ENCODE measurements at places on chromosomes 5 and 9.

DNA sequence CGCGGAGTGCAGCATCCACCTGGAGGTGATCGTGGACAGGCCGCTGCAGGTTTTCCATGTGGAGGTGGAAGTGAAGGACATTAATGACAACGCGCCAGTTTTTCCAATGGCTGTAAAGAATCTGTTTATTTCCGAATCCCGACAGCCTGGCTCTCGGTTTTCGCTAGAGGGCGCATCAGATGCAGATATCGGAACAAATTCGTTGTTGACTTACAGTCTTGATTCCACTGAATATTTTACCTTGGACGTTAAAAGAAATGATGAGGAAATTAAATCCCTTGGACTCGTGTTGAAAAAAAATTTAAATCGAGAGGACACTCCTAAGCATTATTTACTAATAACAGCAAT lies 611 bp downstream of the PCDHA3 start:
- DNase-seq, result no peak

DNA sequence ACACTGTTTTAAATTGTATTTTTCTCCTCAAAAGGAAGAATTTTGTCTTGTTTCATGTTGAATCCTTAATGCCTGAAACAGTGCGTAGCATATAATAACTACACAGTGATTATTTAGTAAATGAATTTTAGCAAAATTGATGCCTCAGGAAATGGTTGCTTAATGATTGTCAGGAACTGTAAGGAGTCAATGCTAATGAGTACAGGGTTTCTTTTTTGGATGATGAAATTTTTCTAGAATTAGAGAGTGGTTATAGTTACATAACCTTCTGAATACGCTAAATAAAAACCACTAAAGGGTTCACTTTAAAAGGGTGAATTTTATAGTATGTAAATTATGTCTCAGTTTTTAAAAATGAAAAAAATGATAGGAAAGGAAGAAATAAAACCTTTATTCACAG lies 14.9 kb downstream of the FAM151B start:
- DNase-seq, result no peak

DNA sequence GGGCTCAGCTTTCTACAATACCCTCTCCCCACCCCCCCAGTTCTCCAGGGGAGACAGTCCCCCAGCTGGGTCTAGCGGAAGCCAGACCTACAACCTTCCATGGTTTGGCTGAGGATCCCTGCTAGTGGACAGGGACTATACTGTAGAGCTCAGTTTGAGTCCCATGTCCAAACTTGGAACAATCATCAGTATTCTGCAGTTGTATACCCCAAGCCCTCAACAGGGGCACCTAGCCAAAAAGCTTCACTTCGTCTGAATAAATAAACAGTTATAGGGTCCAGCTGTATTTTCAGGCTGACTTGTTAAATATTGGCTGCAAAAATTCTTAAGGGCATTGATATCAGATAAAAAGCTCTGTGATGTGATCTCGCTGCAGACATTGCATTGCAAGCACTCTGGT lies 15.4 kb upstream of the C9 start:
- no peak for DNase-seq

DNA sequence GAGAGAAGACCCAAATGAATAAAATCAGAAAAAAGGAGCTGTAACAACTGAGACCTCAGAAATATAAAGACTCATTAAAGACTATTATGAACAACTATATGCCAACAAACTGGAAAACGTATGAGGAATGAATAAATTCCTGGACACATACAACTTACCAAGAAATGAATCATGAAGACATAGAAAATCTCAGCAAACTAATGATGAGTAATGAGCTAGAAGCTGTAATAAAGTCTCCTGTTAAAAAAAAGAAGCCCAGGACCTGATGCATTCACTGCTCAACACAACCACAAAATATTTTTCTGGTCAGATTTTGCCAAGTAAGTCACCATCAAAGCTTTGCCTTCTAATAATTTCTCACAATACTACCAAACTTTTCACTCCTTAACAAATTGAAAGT lies 666.7 kb downstream of the LRRC70 start:
- no peak for DNase-seq

- DNase-seq, result no peak
Observed at GRCh38 chr5:68200288-68200687, 15.3 kb upstream of the PIK3R1 start.

DNA sequence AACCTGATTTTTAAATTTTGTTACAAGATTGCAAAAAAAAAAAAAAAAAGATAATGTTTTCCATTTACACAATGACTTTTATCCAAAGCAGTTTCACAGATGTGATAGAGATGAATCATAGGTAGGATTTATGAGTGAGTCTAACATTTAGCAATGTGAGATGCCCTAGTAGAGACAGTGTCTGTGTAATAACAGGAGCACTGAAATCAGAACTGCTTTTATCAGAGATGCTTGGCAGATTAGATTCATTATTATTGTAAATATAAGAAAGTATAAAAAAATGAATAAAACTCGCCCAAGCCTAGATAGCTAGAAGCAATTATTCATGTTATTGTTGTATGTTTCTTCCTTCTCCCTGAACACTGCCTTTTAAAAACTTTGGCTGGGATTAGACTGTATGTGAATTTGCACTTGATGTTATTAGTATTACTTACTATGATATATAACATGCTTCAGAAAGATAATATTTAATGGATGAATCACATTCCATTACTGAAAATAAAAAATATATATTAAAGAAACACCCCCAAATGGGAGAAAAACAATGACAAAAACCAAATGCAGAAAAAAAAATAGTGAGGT lies 567.3 kb upstream of the KLF4 start:
- no peak for DNase-seq

- DNase-seq, result no peak
Observed at GRCh38 chr9:77632652-77633051, 15.5 kb downstream of the GNA14 start.

- no peak for DNase-seq
Observed at GRCh38 chr5:91296674-91297143, 86.4 kb downstream of the ARRDC3 start.

GRCh38 chr5:178177569-178177968 lies 9.6 kb downstream of the GMCL2 start:
- DNase-seq, result no peak

DNA sequence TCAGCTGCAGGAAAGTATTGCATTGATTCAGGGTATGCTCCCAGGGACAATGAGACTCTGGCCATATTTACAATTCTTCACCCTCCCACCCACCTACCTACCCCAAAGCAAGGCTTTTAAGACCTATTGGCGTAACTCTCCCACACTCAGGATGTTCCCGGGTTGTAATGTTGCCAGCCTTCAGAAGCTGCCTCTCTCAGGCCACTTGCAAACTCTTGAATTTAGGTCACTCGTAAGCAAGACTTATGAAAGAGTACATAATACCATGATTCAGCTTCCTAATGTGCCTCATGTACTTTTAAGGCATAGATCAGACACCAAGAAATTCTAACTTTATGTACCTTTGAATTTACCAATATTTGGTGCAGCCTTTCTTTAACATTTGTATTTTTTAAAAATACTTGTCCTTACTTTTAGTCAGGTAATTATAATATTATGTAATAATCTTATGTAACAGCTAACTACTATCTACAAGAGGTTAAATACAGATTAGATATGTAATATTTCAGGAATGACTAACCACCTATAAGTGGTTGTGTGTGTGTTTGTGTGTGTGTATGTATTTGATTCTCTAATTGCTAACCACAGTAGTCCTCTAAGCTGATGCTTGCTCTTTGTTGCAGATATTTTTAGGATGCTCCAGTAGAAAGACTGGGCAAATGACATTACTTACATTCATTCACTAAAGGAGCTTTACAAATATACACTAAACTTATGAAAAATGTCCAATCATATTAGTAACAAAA lies 630.5 kb upstream of the MEF2C start:
- no peak for DNase-seq

DNA sequence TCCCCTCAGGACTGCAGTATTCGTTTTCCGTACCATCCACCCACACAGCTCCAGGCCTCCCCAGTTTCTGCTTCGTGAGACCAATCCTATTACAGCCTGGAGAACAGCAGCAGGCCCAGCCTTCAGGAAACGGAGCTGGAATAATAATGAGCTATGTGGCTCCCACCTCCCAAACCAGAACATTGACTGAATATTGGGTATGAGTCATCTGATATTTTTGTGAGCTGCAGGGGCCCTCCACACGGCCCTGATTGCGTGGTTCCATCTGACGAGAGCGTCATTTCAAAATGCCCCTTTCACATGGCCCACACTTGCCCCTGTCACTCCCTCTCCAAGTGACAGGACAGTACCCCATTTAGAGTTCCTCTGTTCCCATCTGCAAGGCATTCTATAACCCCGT lies 192.0 kb downstream of the BRINP1 start:
- DNase-seq, result no peak

DNA sequence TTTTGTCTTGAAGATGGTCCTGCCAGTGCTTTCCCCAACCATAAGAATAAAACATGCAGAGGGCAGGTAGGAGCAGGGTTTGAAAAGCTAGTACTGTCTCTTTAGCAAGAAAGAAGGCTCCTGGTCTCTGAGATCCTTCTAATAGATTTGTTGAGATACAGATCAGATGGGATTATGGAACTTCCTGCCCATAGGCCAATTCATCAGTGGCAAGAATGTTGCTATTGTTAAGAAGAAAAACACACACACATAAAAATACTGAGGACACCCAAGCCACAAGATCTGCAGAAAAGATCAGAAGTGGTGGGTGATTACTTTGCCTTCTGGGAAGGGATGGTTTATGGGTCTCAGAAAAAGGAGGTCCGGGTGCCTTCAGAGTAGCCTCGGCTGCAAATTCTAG lies 59.8 kb downstream of the TNC start:
- DNase-seq, result no peak

GRCh38 chr5:79697222-79698170 lies 7.9 kb downstream of the CMYA5 start:
- DNase-seq, result no peak

GRCh38 chr9:86079421-86079831 lies 19.9 kb downstream of the GOLM1 start:
- no peak for DNase-seq

DNA sequence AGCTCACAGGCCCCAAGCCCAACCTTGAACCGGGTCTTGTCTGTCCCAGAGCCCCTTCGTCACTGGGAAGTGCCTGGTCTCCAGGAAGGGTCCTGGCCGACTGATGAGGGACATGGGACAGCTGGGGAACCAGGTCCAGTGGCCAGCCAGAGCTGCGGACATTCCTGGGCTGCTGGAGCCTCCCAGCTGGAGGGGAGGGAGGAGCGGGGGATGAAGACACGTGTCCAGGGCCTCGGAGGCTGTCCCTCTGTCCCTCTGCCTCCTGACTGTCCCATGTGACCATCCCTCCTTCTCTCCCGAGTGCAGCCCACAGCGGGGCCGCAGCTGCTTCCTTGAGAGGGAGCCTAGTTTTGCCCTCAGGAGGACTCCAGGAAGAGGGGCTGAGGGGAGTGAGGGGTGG lies 41.7 kb upstream of the UBAC1 start:
- no peak for DNase-seq

DNA sequence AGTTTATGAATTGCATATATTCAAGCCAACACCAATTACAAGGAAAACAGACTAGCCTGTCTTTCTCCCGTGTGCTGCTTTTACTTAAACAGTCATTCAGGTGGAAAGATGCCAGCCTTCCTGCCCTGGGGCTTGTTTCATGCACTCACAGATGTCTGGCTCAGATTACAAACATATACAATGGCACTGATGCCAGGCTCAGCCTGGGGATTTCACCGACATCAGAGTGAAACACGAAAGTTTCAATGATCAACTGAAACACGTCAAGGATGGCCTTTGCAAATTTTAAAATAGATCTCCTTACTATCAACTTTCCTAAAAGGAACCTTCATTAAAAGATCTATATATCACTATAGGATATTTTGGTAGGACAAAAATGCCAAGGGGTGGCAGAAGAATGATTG lies 1576.5 kb downstream of the EFNA5 start:
- DNase-seq, result no peak

GRCh38 chr5:137648361-137648760 lies 87.5 kb downstream of the KLHL3 start:
- DNase-seq, result no peak

DNA sequence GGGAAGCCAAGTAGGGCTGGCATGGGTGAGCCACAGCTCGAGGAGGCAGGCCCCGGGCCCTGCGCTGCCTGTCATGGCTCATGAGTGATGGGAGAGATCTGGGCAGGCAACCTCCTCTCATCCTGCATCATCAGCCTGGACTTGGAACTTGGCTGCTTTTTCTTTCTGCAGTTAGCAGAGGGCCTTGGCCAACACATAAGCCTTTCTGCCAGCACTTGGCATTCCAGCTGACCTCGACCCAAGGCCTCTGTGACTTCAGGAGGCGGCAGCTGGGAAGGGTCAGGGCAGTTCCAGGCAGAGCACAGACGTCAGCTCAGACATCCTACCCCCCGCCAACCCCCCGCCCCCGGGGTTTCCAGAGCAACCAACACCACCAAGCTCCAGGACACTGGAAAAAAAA lies 7.6 kb downstream of the S1PR3 start:
- no peak for DNase-seq

DNA sequence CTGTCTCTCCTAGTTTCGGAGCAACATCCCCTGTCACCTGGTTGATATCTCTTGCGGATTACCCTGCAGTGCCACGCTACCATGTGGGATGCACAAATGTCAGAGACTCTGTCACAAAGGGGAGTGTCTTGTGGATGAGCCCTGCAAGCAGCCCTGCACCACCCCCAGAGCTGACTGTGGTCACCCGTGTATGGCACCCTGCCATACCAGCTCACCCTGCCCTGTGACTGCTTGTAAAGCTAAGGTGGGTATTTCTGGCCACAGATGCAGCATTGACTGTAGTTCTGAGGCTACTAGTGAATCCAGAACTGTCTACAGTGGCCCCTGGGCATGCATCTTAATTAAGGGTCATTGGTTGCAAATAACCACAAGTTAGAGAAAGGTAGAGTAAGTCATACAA lies 50.8 kb downstream of the AQP7 start:
- no peak for DNase-seq

DNA sequence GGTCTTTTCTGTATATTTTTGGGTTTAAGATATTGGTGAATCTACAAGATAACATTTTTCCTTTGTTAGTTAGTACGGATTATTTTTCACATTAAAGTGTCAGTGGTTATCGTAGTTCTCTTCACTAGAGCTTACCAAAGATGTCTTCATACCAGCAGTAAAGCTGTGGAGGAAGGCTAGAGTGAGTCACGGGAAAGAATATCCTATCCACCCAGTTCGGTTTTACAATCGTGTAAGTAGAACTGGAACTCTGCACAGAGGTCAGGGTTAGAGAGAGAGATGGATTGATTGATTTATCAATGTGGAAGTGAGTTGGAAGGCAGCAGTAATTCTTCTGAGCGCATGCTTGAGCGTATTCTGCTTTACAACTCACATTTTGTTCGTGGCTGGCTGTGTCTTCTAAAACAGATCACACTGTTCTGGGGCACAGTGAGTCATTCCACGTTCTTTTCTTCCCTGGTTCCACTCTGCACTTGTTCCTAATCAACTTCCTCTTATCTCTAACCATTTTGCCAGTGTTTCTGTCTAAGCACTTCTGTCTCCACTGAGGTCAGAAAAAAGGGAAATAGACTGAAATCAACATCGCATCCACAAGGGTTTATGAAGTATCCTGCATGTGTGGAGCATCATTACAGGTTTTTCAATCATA lies 86.5 kb upstream of the ARRDC3 start:
- no peak for DNase-seq

DNA sequence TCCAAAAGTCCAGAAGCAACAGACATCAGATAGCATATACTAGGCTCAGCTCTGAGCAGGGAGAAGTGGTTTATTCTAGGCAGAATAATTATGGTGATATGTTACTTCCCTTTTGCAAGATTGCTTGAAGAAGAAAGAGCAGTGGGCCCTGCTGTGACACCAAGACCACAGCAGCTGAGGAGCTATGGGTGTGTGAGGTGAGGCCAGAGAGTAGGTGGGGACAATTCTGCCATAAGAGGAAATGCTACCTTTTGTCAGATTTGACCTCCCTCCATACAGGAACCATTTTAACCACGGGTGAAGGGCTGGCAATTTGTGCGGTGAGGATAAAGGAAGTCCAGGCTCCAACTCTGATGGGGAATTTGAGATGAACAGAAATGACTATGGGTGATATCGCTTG lies 51.3 kb downstream of the TNFSF15 start:
- DNase-seq, result no peak
